ENCODE measurements at places on chromosomes 3 and 15.

GRCh38 chr15:40762919-40763800, 708 bp upstream of the GCHFR start:
- no peak for DNase-seq

- DNase-seq, result no peak
These were observed 22.6 kb upstream of the MANF start for GRCh38 chr3:51362476-51362875.

DNA sequence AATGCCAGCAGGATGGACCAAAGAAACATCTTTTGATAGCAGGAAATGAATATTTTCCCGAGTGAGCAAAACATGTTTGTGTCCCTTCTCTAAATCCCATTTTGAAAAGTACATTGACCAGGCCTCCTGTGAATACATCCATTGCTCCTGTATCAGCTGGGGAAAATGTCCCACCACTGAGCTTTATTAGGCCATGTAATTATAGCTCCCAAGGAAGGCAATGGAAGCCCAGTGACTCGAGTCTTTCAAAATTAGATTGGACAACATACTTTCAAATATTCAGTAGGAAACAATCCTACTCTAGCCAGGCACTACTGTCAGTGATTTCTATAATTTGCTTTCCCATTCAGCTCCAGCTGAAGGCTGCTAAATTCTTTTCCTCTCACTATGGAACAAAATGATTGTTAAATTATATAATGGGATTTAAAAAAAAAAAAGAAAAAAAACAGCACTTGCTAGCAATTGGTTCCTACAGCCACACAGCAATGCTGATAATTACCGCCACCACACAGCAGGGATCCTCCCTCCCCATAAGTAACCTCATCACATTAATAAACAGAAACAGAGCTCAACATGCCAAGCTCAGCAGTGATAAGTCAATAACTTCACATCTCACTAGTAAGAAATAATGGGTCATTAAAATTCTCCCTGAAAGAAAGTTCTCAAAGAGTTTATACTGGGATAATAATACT, 172.4 kb upstream of the SLC2A2 start:
- DNase-seq, result no peak

DNA sequence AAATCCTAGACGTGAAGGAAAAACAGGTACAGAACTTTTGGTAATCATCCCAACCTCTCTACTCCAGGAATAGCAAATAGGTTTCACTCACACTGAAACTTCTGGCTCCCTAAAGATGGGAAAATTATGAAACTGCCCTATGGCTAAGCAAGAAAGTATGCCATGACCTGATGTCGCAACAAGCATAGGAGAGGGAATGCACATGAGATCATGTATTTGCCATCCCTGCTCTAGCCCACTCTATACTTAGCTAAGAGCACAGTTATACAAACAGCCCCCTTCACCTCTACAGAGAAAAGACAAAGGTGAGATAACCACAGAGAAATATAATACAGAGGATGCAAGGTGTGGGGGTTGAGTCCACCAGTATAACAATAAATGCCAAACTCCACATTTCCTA, 102.7 kb downstream of the TBC1D5 start:
- DNase-seq, result no peak

DNA sequence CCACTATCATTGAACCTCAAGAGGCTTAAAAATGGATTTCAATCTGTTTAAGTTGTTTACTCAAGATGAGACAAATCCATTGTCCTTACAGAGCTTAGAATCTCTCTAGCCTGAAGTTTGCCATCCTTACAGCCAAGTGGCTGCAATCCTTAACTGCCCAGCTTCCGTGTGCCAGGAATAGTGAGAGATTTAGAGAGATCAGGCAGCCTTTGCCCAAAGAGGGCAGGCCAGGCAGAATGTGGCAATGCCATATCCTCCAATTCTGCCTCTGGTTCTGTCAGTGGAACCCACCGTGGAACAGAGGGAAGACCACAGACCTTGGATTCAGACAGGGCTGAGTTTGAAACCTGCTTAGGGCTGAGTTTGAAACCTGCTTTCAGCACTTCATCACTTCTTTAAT, 374.3 kb downstream of the VPS13C start:
- no peak for DNase-seq

DNA sequence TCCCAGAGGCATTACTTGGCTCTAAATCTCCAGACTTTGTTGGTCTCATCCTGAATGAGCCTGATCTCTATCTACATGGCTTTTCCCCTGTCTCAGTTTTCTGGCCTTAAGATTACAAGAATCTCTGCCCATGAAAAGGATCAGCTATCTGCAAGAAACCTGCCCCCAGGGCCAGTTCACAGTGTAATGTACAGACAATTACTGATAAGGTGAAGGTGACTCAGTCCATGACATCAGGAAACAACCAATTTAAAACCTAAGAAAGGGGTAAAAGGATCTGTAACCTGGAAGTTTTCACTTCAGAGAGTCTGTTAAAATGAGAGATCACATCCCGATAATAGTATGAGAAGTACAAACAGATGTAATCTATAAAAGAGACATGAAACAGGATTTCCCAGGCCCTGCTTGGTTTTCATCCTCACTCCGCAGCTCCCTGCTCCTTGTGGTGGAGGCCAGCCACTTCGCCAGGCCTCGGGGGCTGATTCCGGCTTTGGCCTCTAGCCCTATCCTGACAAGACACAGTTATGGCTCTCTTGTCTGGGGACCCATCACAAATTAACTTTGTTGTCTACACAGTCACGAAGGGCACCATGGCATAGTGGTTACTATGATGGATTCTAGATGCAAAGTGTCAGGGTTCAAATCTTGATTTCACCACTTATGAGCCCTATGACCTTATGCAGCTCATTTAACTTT, 136.9 kb downstream of the THSD4 start:
- no peak for DNase-seq

- no peak for DNase-seq
These were observed 51.4 kb downstream of the ASTE1 start for GRCh38 chr3:130975251-130975650.

- DNase-seq, result no peak
These were observed 6.8 kb upstream of the TXNRD3 start for GRCh38 chr3:126661532-126662364.

DNA sequence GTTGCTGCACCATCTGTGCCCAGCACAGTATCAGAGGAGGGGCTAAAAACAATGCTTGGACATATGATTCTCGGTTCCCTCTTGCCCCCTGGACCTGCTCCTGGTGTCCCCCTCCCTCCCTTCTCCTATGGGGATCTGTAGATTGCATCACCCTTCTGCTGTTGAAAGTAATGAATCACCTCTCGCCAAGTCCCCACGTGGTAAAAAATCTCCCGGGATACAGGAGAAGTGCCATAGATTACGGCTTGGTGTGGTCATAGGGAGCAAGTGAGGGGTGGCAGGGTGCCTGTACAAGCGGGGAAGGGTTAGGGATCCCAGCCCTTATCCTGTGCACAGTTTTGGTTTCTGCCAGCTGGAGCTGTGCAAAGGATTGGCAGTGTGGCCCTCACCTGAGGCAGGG, 37.7 kb downstream of the AMOTL2 start:
- DNase-seq, result no peak

DNA sequence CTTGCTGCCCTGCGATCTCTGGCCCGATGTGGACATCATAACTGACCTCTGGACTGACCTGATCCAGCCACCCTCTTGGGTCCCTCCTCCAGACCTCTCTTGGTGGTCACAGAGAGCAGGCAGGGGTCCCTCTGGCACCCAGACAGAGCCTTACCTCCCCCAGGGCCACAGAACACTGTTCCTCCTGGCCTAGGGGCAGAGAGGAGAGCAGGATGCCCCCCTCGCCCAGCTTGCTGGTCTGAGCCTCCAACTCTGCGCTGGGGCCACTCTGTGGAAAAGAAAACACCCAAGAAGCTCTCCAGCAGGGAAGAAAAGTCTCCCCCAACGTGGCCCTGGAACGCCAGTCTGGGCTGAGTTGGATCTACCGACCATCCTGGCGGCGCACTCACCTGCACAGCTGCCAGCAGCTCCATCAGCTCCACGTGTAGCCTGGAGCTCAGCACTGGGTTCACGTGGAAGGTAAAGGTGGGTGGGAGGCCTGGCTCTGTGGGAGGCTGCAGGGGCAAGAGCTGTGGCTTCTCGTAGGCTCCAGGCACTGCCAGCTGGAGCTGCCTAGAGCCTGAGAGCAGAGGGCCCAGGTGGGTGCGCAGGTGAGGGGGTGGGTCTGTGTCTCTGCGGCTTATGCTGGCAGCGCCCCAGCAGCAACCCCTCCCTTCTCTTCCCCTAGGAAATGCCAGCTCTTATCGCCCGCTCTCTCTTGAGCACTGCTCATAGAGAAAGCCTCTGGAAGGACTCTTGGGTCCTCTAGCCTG, 6.0 kb downstream of the PLA2G4F start:
- DNase-seq, result no peak

- no peak for DNase-seq
These were observed 130.1 kb downstream of the EEFSEC start for GRCh38 chr3:128283421-128283820.

DNA sequence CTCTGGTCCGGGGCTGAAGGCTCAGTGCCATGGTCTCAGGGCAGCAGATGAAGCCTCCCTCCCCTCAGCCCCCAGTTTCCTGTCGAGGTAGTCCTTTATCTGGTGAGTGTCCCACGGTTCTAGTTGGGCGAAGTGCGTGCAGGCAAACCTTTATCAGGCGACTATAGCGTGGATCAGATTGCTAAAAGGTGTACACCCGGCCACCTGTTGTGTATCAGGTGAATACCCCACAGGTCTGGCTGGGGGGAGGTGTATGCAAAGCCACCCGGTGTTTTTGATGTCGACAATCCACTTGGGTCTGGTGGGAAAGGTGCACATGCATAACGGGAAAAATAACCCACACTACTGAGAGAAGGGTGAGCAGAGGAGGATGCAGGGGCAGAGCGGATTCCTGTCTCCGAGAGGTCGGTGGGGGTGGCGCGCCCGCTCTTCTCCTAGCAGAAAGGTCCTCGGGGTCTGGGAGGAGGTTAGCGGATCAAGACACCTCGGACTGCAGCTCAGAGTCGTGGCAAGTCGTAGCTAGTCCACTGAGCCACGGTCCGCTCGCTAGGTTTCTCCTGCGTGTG, 507 bp downstream of the SLC12A6 start:
- no peak for DNase-seq

- no peak for DNase-seq
These were observed 35.7 kb downstream of the FLNB start for GRCh38 chr3:58043933-58044332.

- DNase-seq, result no peak
These were observed 5.6 kb downstream of the RAB6B start for GRCh38 chr3:133890037-133890436.

GRCh38 chr3:16842272-16843270, 42.2 kb upstream of the PLCL2 start:
- DNase-seq, result peak; percentile 73

- no peak for DNase-seq
These were observed 547.6 kb upstream of the AGTR1 start for GRCh38 chr3:148150141-148150540.

GRCh38 chr15:63474810-63475316, 29.5 kb upstream of the USP3 start:
- no peak for DNase-seq

- DNase-seq, result no peak
These were observed 159.8 kb upstream of the TSC22D2 start for GRCh38 chr3:150248116-150248887.

- no peak for DNase-seq
These were observed 49.7 kb upstream of the UTS2B start for GRCh38 chr3:191380001-191380400.

GRCh38 chr3:31013090-31013489, 118.6 kb upstream of the GADL1 start:
- no peak for DNase-seq

GRCh38 chr3:143934791-143935190, 36.8 kb upstream of the DIPK2A start:
- DNase-seq, result no peak

DNA sequence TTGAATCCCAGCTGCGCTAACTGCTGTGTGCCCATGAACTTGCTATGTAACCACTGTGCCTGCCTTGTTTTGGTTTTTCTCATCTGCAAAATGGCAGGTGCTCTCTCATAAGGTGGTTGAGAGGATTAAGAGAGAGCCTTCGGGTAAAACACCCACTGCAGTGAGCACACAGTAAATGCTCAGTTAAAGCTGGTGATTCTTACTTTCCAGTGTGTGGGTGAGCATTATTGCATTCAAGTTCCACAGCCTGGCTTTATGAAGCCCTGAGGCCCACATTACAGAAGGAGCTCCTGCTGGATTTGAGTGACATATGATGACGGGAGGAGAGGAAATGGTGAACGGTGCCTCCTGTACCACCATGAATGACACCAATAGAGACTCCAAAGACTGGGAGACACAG, 83.5 kb upstream of the SEC13 start:
- no peak for DNase-seq

GRCh38 chr15:91412138-91412928, 312.3 kb downstream of the SV2B start:
- no peak for DNase-seq

DNA sequence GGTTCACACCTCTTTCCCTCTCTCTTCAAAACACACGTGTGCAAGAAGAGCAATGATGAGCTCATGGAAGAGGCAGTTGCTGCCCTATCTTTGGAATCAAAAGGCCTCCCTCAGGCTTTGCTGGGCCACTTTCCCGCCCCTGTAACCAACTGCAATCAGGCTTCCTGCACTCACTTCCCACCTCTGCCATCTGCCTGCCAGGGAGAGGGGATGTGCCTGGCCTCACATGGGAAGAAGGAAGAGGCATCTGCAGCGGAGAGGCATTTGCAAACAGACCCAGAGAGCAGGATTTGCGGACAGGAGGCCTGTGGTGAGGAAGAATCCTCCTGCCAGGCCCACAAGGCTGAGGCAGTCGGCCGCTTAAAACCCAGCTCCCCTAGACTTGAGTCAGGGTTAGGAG, 175.6 kb upstream of the ATP10A start:
- DNase-seq, result peak; percentile 23

DNA sequence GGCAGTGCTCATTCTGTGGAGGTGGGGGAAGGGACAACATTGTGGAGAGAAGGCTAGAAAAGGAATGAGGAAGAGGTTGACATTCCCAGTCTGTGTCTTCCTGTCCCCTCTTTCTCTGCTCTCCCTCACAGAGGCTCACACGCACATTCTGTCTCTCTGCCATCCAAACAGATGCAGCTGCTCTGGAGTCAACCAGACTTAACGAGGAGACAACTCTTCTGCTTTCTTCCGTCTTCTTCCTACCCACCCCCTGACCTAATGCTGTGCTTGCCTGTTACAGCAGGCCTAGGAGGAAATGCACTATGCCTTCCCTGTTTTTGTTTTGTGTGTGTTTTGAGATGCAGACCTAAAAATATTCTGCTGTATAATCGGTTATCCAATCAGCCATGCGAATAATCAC, 121.9 kb downstream of the CACNA1D start:
- DNase-seq, result no peak

DNA sequence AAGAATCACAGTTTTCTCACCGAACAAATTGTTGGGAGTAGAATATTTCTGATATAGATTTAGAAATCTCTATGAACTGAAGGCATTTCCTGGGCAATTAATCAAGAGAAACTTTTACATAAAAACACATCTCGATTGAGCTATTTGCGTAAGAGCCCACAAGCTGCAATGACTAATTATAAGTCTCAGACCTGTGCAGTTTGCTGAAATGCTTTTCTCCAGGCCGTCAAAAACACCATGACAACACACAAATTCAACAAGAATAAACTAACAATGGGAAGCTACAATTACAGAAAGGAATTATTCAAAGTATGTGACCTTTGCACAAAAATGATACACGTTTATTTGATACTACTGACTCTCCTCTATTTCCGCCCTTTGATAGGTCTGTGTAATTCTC, 481.2 kb upstream of the WNT5A start:
- DNase-seq, result no peak

Measured in DMS 273 treated with DMSO at 0.1 percent for 48 hours (cell line).